Hair follicle dermal papilla cell (primary cell): ENCODE measurements at places on chromosomes 6 and 20. TPM values are rescaled to one million over a fixed set of nuclear protein-coding genes. Genes with fewer than 3 reads are reported as not detected.

MCHR2 gene
- total RNA-seq: not detected in 2 replicates

CALHM4 gene
- not detected in 2 replicates for total RNA-seq

CENPW gene
- total RNA-seq: 1.1 and 1.6 TPM in 2 replicates

NKAIN4 gene
- 0.61 TPM in 1 of 2 replicates, not detected in the other for total RNA-seq

DNMT3B gene
- 1.7 and 1.8 TPM in 2 replicates for total RNA-seq

NOTCH4 gene
- total RNA-seq: 0.12 and 0.49 TPM in 2 replicates

CALHM6 gene
- total RNA-seq: 0.32 and 1.5 TPM in 2 replicates

MDFI gene
- 0.49 TPM in 1 of 2 replicates, not detected in the other for total RNA-seq

TRAPPC3L gene
- total RNA-seq: 0.49 TPM in 1 of 2 replicates, not detected in the other

NMBR gene
- total RNA-seq: not detected in 2 replicates

ADGB gene
- not detected in 2 replicates for total RNA-seq

GRM4 gene
- not detected in 2 replicates for total RNA-seq

FAM162B gene
- total RNA-seq: 0.61 and 0.81 TPM in 2 replicates

TOX2 gene
- 1.3 and 1.5 TPM in 2 replicates for total RNA-seq

MEP1A gene
- not detected in 2 replicates for total RNA-seq

RCAN2 gene
- 22.7 and 37.2 TPM in 2 replicates for total RNA-seq

PLAGL1 gene
- 25.6 and 36.2 TPM in 2 replicates for total RNA-seq

TPX2 gene
- 11.2 and 12.3 TPM in 2 replicates for total RNA-seq

CYP24A1 gene
- not detected in 2 replicates for total RNA-seq
